Uterus (tissue), 4 donors: ENCODE measurements at places on chromosomes 11 and 22. TPM values are rescaled to one million over a fixed set of nuclear protein-coding genes. Genes with fewer than 3 reads are reported as not detected.

Gene RNASEH2C
- total RNA-seq = 51.1 TPM

Gene IGF2
- 347 TPM for total RNA-seq

Gene LIF
- total RNA-seq = 1.5 TPM

- no peak for DNase-seq
- no peak overlapping the region for H3K4me3 ChIP-seq
- H3K36me3 ChIP-seq = no peaks in the 10 kb centered on the region
- no peak overlapping the region for H3K27ac ChIP-seq
- H3K4me1 ChIP-seq = no peaks in the 10 kb centered on the region
- no peaks in the 10 kb centered on the region for H3K27me3 ChIP-seq
Observed at GRCh38 chr11:25890626-25891260, 441.2 kb upstream of the ANO3 start.

DNA sequence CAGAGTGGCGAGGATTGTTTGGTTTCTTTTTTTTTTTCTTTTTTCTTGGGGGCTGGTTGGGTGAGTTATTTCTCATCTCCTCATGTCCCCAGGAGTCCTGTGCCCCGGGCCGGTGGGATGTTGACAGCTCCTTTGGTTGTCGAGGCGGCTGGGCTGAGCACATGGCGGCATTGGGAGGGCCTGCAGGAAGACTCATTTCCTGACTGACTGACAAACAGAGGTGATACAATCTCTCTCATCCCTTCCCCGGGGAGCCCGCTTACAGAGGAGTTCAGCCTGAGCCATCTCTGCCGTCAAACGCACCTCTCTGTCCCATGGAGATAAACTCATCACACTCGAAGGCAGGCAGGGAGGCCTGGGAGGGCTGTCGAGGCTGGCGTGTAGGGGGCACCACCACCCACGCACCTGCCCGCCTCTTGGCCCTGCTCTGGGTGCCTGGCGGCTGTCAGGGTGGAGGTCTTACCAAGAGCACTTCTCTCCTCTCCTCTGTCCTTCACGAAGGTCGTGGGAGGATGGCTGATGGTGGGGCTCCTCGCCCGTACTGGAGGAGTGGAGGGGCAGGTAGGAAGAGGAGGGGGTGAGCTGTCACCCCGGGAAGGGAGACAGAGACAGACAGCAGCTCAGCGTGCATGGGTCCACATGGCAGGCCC, 60.0 kb upstream of the NECTIN1 start:
- H3K27ac ChIP-seq = no peak overlapping the region
- no peaks in the 10 kb centered on the region for H3K36me3 ChIP-seq
- no peaks in the 10 kb centered on the region for H3K27me3 ChIP-seq
- H3K4me1 ChIP-seq = no peaks in the 10 kb centered on the region
- H3K4me3 ChIP-seq = no peak overlapping the region

GRCh38 chr11:111925953-111926352, 7.2 kb downstream of the C11orf52 start:
- peak overlapping the region; percentile 88 for H3K27ac ChIP-seq
- H3K27me3 ChIP-seq = no peaks in the 10 kb centered on the region

DNA sequence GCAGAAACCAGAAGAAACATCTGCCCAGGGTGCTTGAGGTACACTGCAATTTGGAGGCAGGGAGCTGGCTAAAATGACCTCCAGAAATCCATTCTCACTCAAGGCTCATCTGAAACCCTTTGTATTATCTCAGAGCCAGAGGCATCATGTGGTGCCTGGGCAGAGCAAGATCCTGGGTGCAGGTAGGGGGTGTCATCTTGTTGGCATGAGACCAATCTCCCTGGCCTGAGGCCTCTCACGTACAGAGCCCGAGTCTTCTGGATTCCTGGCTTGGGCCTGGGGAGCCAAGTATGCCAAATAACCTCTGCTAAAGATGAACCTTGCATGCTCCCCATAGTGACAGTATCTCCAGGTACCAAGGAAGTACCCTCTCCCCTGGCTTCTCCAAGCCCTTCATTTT, 2.4 kb downstream of the LMO1 start:
- DNase-seq = peak; percentile 8
- H3K4me1 ChIP-seq = no peaks in the 10 kb centered on the region
- no peak overlapping the region for H3K4me3 ChIP-seq
- no peaks in the 10 kb centered on the region for H3K27me3 ChIP-seq
- H3K27ac ChIP-seq = no peak overlapping the region

- no peak overlapping the region for H3K27ac ChIP-seq
- H3K4me3 ChIP-seq = no peak overlapping the region
- DNase-seq = no peak
- no peaks in the 10 kb centered on the region for H3K36me3 ChIP-seq
- H3K4me1 ChIP-seq = no peaks in the 10 kb centered on the region
Observed at GRCh38 chr22:30187529-30188407, 58.8 kb downstream of the LIF start.

DNA sequence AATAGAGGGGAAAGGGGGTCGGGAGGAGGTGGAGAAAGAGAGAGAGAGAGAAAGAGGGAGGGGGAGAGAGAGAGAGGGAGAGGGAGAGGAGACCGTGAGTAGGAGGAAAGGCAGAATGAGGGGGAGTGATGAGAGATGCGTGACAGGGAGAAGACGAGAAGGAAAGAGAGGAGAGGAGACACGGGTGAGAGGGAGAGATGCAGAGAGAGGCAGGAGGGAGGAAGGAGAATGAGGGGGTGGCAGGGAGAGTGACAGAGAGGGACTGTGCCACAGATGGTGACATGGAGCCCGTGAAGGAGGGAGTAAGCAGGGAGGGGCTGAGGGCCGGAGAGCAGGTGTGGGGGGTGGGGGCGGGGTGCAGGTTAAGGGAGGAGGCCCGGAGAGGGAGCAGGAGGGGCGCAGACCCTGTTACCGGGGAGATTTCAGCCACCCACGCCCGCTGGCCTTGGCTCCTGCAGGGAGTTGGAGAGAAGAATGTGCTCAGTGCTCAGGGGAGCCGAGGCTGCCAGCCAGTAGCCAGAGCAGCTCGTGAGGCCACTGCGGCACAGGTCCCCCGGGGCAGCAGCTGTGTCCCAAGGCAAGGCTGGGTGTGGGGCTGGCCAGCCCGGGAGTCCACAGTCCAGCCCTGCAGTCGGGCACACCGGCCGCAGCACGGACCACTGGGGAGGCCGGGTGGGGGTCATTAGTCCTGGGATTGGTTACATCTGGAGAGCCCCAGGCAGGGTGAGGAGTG, at the start of gene SSTR3:
Gene SSTR3, minus strand, starts transcription at position 304 of the 733 bp plus-strand sequence. CDS start 4,674 bp downstream, outside the sequence.
- H3K27ac ChIP-seq = peak within 1 kb of the TSS; percentile 49
- peak within 1 kb of the TSS; percentile 0 for H3K4me3 ChIP-seq
- no peaks in the 10 kb centered on the region for H3K27me3 ChIP-seq
- H3K36me3 ChIP-seq = no peaks in the 10 kb centered on the region
- DNase-seq = peak; percentile 56

GRCh38 chr11:70297341-70297740, 26.9 kb downstream of the PPFIA1 start:
- H3K4me3 ChIP-seq = no peak overlapping the region
- H3K4me1 ChIP-seq = no peaks in the 10 kb centered on the region
- peak overlapping the region; percentile 5 for H3K27ac ChIP-seq
- H3K36me3 ChIP-seq = no peaks in the 10 kb centered on the region

- DNase-seq = no peak
- H3K4me1 ChIP-seq = no peaks in the 10 kb centered on the region
- H3K27ac ChIP-seq = no peak overlapping the region
- H3K27me3 ChIP-seq = no peaks in the 10 kb centered on the region
- H3K4me3 ChIP-seq = no peak overlapping the region
Observed at GRCh38 chr11:35892166-35892565, 51.7 kb upstream of the LDLRAD3 start.

DNA sequence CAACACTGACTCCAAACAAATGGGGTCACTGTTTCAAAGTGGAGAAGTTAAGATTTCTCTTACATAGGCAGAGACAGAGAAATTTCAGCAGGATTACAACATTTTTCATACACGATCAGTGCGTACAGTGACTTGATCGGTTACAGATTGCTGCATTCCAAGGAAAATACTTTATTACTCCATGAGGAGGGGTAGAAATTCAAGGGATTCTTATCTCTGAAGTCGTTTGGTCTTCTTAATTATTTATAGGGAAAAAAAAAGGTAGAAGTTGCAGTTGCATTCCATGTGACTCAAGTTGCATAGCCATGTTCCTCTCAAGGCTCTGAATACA, 10.7 kb upstream of the SMIM38 start:
- no peak overlapping the region for H3K4me3 ChIP-seq
- no peak overlapping the region for H3K27ac ChIP-seq
- DNase-seq = no peak
- H3K27me3 ChIP-seq = no peaks in the 10 kb centered on the region
- H3K36me3 ChIP-seq = no peaks in the 10 kb centered on the region
- no peaks in the 10 kb centered on the region for H3K4me1 ChIP-seq

- no peaks in the 10 kb centered on the region for H3K4me1 ChIP-seq
- no peak overlapping the region for H3K27ac ChIP-seq
- DNase-seq = no peak
- H3K27me3 ChIP-seq = no peaks in the 10 kb centered on the region
- no peak overlapping the region for H3K4me3 ChIP-seq
Observed at GRCh38 chr11:114277637-114278341, 18.4 kb upstream of the NNMT start.

- no peak for DNase-seq
- no peak overlapping the region for H3K4me3 ChIP-seq
- no peaks in the 10 kb centered on the region for H3K36me3 ChIP-seq
- H3K27me3 ChIP-seq = no peaks in the 10 kb centered on the region
- no peak overlapping the region for H3K27ac ChIP-seq
Observed at GRCh38 chr11:75852406-75853017, 37.5 kb downstream of the UVRAG start.

- H3K36me3 ChIP-seq = no peaks in the 10 kb centered on the region
- no peak overlapping the region for H3K4me3 ChIP-seq
- H3K27ac ChIP-seq = no peak overlapping the region
Observed at GRCh38 chr11:107731941-107732688, 20.3 kb upstream of the SLN start.

GRCh38 chr22:37918580-37919270, 12.6 kb downstream of the MICALL1 start:
- no peaks in the 10 kb centered on the region for H3K4me1 ChIP-seq
- no peak overlapping the region for H3K4me3 ChIP-seq
- H3K27ac ChIP-seq = no peak overlapping the region
- H3K36me3 ChIP-seq = no peaks in the 10 kb centered on the region

DNA sequence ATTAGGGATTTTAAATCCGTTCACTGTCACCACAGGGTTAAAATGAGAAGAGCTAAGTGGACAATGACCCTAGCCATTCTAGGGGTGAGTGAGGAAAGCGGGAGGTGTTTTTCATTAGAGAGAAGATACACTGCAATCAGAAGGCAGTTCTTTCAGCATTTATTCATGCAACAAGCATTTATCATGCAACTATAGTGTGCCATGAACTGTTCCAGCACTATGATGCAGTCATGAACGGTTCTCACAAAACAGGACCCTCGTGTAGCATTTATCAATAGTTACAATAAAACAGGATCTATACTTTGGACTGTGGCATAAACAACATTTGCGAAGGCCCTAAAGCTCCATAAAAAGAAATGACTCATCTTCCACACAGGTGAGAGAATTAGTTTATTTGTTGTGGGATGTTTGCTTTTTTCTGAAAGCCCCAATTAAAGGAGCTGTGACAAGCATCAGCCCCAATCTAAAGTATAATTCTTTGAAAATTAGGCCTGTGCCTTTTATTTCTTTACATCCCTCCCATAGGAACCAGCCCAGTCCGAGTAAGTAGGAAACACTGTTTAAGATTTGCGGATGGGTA, 51.5 kb downstream of the PAMR1 start:
- no peaks in the 10 kb centered on the region for H3K27me3 ChIP-seq
- no peak overlapping the region for H3K27ac ChIP-seq
- H3K4me3 ChIP-seq = no peak overlapping the region

- no peaks in the 10 kb centered on the region for H3K27me3 ChIP-seq
- no peak overlapping the region for H3K4me3 ChIP-seq
- H3K4me1 ChIP-seq = no peaks in the 10 kb centered on the region
- no peak overlapping the region for H3K27ac ChIP-seq
Observed at GRCh38 chr11:116651737-116652237, 121.0 kb downstream of the BUD13 start.

- no peaks in the 10 kb centered on the region for H3K36me3 ChIP-seq
- H3K27ac ChIP-seq = no peak overlapping the region
- no peak overlapping the region for H3K4me3 ChIP-seq
- DNase-seq = no peak
- no peaks in the 10 kb centered on the region for H3K4me1 ChIP-seq
Observed at GRCh38 chr22:38049812-38050619, 7.2 kb upstream of the PICK1 start.

DNA sequence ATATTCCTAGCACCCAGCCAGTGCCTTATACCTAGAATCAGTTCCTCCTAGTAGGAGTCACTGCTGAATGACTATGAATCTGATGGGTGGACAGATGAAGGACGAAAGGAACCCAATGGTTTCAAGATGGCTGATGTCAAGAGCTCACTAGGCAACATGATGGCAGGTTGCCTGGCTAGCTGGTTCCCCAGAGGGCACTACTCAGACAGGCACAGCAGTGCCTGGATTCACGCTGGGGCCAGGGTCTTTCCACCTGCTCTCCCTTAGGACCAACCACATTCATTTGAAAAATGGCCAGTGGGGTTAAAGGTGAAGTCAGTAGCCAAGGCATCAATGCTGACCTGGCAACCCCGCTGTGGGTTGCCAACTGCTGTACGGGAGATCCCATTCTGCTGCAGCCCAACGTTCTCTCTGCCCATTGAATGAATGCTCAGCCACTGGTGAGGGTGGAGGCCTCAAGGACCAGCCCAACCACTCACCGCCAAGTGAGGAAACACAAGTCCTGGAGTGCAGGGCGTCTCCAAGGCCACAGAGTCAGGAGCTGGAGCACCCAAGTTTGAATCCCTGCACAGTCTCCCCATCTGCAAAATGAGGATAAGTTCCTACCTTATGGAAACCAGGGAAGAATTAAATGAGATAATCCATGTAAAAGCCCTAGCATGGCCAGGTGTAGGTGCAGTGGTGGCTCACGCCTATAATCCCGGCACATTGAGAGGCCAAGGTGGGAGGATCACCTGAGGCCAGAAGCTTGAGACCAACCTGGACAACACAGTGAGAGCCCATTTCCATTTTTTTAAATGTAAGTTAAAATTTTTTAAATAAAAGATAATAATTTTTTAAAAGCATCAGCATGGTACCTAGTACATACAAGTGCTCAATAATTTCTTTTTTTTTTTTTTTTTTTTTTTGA, 12.4 kb downstream of the MYH9 start:
- no peak for DNase-seq
- peaks cover 36% of the 10 kb centered on the region for H3K4me1 ChIP-seq
- no peaks in the 10 kb centered on the region for H3K27me3 ChIP-seq
- H3K4me3 ChIP-seq = no peak overlapping the region

- no peak for DNase-seq
- H3K36me3 ChIP-seq = no peaks in the 10 kb centered on the region
- no peak overlapping the region for H3K27ac ChIP-seq
- no peaks in the 10 kb centered on the region for H3K27me3 ChIP-seq
- no peaks in the 10 kb centered on the region for H3K4me1 ChIP-seq
Observed at GRCh38 chr11:69429716-69430491, 51.6 kb upstream of the LINC01488 start.

- no peaks in the 10 kb centered on the region for H3K27me3 ChIP-seq
- H3K27ac ChIP-seq = no peak overlapping the region
- DNase-seq = no peak
- H3K36me3 ChIP-seq = no peaks in the 10 kb centered on the region
Observed at GRCh38 chr11:125136001-125136400, 24.6 kb upstream of the TMEM218 start.
